Myometrial cell (primary cell): ENCODE measurements at places on chromosomes 2 and 18. TPM values are rescaled to one million over a fixed set of nuclear protein-coding genes. Genes with fewer than 3 reads are reported as not detected.

The FAM237A gene
- total RNA-seq = not detected in 2 replicates

The MERTK gene
- total RNA-seq = not detected in 2 replicates

The GKN2 gene
- total RNA-seq = not detected in 2 replicates

The ACADL gene
- not detected in 2 replicates for total RNA-seq

The GALNT1 gene
- 43.5 and 60.3 TPM in 2 replicates for total RNA-seq

The ALPI gene
- total RNA-seq = not detected in 2 replicates

The ATP6V1B1 gene
- total RNA-seq = under 0.01 TPM in 1 of 2 replicates, not detected in the other

The DSC3 gene
- 0.58 and 0.89 TPM in 2 replicates for total RNA-seq

The ATIC gene
- total RNA-seq = 47.3 and 121 TPM in 2 replicates

The HOXD10 gene
- total RNA-seq = 2.0 and 3.4 TPM in 2 replicates
